ENCODE measurements at places on chromosomes 12 and 14. TPM values are rescaled to one million over a fixed set of nuclear protein-coding genes. Genes with fewer than 3 reads are reported as not detected.

The C12orf50 gene
- total RNA-seq = not detected

The FAM90A1 gene
- not detected for total RNA-seq

The ZNF891 gene
- 0.86 TPM for total RNA-seq

The BMP4 gene
- 11.0 TPM for total RNA-seq

The LUM gene
- total RNA-seq = 603 TPM

The NRL gene
- 1.3 TPM for total RNA-seq

The SYNDIG1L gene
- not detected for total RNA-seq

The HSPB8 gene
- total RNA-seq = 22.0 TPM

The C12orf43 gene
- total RNA-seq = 14.2 TPM

The KITLG gene
- 13.8 TPM for total RNA-seq

The SSPN gene
- total RNA-seq = 11.6 TPM

The TSHR gene
- not detected for total RNA-seq

The SYCP3 gene
- total RNA-seq = under 0.01 TPM

The SMAGP gene
- 8.4 TPM for total RNA-seq

The TMTC1 gene
- total RNA-seq = 33.2 TPM

The CD163L1 gene
- 11.0 TPM for total RNA-seq

The CACNA2D4 gene
- total RNA-seq = 0.97 TPM

The NCKAP5L gene
- 34.1 TPM for total RNA-seq

The CHGA gene
- total RNA-seq = not detected

The ABCD2 gene
- 0.32 TPM for total RNA-seq

The SLCO1B1 gene
- total RNA-seq = not detected

The LTBR gene
- total RNA-seq = 69.6 TPM

The GUCY2C gene
- total RNA-seq = not detected

The NGB gene
- not detected for total RNA-seq

The KRT82 gene
- not detected for total RNA-seq

The TAS2R8 gene
- 0.43 TPM for total RNA-seq

The GPRC5D gene
- total RNA-seq = not detected

The TMEM106C gene
- total RNA-seq = 60.2 TPM

The VRTN gene
- not detected for total RNA-seq

The INTS13 gene
- 50.5 TPM for total RNA-seq

The STYK1 gene
- total RNA-seq = 0.86 TPM

The GPR84 gene
- total RNA-seq = not detected

The APOLD1 gene
- total RNA-seq = 14.7 TPM

The MYF6 gene
- total RNA-seq = not detected

The MYH6 gene
- not detected for total RNA-seq

The DIO3 gene
- not detected for total RNA-seq

The OR8S1 gene
- not detected for total RNA-seq

The COQ6 gene
- total RNA-seq = 16.4 TPM

The UNC79 gene
- total RNA-seq = under 0.01 TPM

The LLPH gene
- 5.6 TPM for total RNA-seq

The GLIPR1L1 gene
- not detected for total RNA-seq

The OR11H6 gene
- not detected for total RNA-seq

The PTGER2 gene
- 1.3 TPM for total RNA-seq

The AMDHD1 gene
- not detected for total RNA-seq

The CGRRF1 gene
- total RNA-seq = 12.2 TPM

The CARMIL3 gene
- not detected for total RNA-seq

The CISTR gene
- total RNA-seq = not detected

The SERPINA10 gene
- not detected for total RNA-seq

The ARHGDIB gene
- 30.6 TPM for total RNA-seq

The TMEM116 gene
- total RNA-seq = 5.5 TPM

The TMEM132C gene
- total RNA-seq = not detected

The KRT7 gene
- 36.7 TPM for total RNA-seq

The GLT8D2 gene
- 55.1 TPM for total RNA-seq

The HOXC12 gene
- under 0.01 TPM for total RNA-seq

The GRIN2B gene
- total RNA-seq = under 0.01 TPM

The GRIP1 gene
- 0.32 TPM for total RNA-seq

The AQP6 gene
- total RNA-seq = not detected

The TAS2R14 gene
- total RNA-seq = 6.9 TPM
